ENCODE measurements at places on chromosomes 5 and 9.

DNA sequence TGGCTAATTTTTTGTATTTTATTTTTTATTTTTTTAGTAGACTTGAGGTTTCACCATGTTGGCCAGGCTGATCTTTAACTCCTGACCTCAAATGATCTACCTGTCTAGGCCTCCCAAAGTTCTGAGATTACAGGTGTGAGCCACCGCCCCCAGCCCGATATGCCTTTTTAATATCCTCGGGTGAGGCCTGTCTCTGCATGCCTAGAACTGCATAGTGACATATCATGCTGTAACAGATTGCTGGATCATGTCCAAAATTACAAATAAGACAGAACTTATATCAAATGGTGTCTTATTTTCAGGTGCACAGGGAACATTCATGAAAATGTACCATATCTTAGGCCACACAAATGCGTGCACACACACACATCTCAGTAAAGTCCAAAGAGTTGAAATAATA is 39.1 kb upstream of the PJA2 start:
- no peak for DNase-seq

DNA sequence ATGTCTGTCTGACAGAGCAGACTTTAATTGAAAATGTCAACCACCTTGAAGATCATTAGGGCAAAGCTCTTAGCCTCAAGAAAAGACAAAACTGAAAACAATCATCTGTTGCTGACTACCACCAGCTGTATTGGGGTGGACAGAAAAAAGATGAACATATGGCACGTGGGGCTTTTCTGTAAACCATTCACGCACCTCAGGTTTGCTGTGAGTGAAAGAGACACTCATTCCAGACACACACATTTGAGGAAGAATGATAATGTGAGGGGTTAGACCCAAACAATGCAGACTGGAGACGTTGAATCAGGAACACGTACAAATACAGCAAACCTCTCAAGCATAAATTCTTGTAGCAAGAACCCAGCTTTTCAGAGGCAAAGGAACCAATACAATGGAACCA is 158.7 kb downstream of the EBF1 start:
- no peak for DNase-seq

- no peak for DNase-seq
Measured at GRCh38 chr5:93929131-93929530, 187.7 kb upstream of the POU5F2 start.

DNA sequence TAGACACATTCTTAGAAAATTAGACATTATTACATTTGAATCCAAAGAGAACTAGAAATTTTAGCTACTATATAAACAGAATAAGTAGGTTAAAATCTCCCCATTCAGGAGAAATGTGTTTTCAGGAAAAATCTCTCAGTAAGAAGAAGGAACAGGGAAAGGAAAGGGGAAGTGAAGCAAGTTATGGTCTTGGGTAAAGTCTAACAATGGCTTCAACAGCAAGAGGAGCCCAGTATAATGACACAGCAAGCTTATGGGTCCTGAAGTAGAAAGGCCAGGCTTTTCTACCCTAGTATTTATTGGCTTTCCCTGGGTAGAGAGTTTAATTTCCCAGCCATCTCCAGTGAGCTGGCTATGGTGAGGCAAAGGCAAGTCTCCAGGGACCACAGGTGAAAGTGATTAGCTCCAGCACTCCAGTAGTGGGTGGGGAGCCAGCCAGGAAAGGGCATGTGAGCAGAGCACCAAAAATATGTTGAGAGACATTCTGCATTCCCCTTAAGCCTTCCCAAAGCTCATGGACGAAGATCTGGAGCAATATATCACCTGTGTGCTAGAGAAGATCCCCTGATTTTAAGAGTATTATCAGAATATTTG is 981.7 kb downstream of the NR2F1-AS1 start:
- no peak for DNase-seq

- DNase-seq, result no peak
Measured at GRCh38 chr9:122130837-122131236, 28.7 kb downstream of the NDUFA8 start.

DNA sequence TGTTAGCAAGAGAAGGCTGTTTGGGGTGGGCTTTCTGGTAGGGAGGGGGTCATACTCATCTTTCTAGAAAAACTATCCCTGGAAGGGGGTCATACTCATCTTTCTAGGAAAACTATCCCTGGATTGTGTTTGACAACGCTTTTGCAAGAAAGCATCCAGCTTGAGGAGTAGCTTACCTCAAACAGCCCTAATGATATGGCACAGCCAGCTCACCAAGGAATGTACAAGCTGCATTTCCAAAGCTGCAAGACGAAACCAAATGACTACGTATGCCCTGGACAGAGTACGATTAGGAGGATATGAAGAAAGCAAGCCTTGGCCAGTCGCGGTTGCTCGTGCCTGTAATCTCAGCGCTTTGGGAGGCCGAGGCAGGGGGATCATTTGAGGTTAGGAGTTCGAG is 63.4 kb downstream of the KLF4 start:
- no peak for DNase-seq

- DNase-seq, result peak; percentile 50
Measured at GRCh38 chr5:137743031-137743640, 7.2 kb upstream of the KLHL3 start.

GRCh38 chr5:652023-652515 is 39.9 kb downstream of the CEP72 start:
- DNase-seq, result no peak

- DNase-seq, result no peak
Measured at GRCh38 chr5:32207355-32207634, 33.2 kb upstream of the GOLPH3 start.

- no peak for DNase-seq
Measured at GRCh38 chr5:124195411-124195810, 551.0 kb downstream of the ZNF608 start.

DNA sequence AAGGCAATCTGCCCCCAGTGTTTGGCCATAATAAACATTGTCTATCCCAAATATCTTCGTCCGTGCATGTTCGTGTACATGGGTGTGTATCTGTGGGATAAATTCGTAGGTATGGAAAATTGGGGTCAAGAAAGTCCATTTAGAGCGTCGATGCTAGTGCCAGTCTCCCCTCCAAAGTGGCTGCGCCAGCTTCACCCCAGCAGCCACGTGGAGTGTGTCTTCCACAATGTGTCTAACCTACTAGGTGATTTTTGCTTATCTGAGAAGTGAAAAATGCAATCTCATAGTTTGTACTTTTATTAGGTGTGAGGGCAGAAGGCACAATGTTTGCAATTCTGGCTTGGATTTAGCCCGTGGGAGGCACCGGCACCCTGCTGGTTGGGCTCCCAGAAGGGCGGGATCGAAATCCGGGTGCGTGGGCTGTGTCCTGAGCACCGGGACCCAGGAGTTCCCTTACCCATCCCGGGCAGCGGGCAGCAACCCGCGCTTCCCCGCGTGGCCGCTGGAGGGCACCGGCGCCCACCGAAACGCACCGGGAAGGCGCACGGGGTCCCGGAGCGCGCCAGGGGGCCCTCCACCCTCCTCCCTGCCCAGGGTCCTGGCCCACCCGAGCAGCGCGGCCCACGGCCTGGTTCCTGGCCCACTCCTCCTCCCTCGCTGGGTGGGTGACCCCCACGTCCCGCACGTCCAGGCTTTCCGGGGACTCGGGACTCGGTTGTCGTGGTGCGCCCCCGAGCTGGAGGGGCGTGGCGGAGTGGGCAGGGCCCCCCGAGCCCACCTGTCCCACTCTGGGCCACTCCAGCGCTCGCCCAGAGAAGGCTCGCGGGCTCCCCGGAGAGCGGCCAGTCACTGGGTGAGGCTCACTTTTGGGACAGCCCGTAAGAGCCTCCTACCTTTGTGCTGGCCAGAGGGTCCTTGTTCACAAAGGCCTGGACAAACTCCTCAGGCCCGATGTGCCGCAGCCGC is 55.4 kb upstream of the RNF130 start:
- peak; percentile 20 for DNase-seq

DNA sequence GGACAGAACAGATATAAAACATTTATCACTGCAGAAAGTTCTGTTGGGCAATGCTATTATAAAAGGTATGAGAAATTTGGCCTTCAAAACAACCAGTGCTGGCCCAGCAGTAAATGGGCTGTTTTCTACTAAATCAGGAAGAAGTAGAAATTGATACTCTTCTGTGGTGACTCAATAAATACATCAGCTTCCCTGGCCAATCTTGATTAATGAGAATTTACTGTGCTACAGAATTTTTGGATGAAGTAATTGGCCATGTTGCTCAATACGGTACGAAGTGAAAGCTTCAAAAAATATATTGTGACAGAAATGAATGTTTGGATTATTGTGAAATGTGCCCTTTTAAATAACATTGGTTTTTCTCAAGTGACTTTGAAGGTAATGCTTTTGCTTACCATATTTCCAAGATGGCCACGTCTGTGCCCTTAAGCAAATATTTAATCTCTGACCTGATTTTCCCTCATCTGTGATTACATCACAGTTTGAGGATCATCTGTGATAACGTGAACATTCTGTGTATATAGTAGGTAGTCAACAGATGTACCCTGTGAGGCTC is 4.2 kb downstream of the DNAJA1 start:
- DNase-seq, result no peak

DNA sequence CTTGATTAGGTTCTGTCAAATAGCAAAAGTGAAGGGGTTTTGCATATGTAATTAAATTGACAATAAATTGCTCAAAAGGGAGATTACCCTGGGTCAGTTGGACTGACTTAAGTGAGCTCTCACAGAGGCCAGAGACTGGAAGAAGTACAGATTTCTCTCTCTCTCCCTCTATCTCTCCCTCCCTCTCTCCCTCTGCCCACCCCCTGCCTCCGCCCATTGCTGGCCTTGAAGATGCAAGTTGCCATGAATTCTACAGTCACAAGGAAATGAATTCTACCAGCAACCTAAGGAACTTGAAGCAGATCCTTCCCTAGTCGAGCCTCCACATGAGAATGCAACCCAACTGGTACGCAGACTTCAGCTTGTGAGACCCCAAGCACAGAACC is 119.2 kb downstream of the LPAR1 start:
- DNase-seq, result no peak
